ENCODE measurements at places on chromosomes 11 and 22. TPM values are rescaled to one million over a fixed set of nuclear protein-coding genes. Genes with fewer than 3 reads are reported as not detected.

PARVA gene
- polyA plus RNA-seq: 105 TPM

DNA sequence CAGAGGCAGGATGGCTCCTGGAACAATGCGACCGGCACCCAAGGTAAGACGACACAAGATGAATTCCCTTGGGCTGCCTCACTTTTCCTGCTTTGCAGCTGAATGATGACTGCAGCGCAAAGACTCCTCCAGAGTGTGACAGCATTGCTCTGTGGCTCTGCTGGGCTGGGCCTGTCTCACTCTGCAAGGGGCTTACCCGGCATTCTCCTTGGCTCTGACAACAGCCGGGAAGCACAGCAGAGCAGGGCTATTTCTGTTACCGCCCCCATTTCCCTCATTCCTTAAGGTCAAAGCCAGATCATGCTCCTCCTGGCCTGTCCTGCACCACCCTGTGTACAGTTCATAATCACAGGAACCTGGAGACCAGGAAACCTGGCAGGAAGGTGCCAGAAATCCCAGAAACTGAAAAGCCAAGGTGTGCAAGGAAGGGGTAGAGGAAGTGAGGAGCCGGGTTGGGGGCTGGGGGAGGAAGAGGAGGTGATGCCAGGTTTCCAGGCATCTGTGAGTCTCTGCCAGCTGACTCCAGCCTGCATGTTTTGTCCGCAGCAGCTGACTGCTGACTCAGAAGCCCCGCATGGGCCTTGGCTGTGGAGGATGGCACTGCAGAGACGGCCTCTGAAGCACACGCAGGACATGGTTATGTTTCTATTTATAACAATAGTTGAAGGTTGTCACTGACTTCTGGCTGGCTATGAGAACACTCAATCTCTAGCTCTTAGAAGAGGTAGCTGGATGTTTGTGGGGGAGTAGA is 113.6 kb downstream of the MICAL3 start:
- peak; percentile 52 for DNase-seq

SGSM1 gene
- 4.1 TPM for polyA plus RNA-seq

DNA sequence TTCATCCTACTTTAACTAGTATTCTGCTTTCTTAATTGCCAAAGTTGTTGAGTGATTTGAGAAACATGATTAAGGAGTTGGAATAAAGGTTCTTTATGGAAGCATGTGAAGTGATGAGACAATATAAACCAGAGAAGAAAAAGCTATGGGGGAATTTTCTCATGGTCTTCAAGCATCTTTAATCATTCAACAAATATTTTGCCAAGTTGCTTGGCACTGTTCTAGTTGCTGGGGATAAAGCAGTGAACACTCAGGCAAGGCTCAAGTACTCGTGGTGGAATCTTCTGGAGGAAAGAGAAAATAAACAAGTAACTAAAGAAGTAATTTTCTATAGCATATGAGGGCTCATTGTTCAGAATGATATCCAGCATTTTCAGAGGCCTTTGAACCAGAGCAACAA is 9.2 kb upstream of the PIWIL4 start:
- DNase-seq: no peak

- DNase-seq: no peak
These were observed 36.4 kb upstream of the TH start for GRCh38 chr11:2207773-2208621.

OR52H1 gene
- 0.18 TPM for polyA plus RNA-seq

BACE1-AS gene
- polyA plus RNA-seq: 19.6 TPM

CCDC89 gene
- 6.8 TPM for polyA plus RNA-seq

- DNase-seq: no peak
These were observed 17.6 kb downstream of the GDPD5 start for GRCh38 chr11:75508051-75508561.

DNA sequence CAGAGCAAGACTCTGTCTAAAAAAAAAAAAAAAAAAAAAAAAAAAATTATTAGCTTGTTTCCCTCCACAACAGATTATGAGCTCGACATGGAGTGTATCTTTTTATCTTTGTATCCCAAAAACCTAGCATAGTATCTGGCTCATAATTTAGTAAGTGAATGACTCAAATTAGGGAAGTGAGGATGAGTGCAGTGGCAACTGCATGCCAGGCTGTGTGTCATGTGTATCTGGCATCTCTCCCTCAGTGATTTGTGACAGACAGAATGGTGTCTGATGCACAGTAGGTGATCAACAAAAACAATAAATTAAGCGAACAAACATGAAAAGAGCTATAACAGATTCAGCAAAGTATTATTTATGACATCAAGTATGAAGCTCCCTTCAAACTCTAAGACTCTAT is 7.2 kb downstream of the STK33 start:
- no peak for DNase-seq

GPR83 gene
- polyA plus RNA-seq: 0.25 TPM

DNA sequence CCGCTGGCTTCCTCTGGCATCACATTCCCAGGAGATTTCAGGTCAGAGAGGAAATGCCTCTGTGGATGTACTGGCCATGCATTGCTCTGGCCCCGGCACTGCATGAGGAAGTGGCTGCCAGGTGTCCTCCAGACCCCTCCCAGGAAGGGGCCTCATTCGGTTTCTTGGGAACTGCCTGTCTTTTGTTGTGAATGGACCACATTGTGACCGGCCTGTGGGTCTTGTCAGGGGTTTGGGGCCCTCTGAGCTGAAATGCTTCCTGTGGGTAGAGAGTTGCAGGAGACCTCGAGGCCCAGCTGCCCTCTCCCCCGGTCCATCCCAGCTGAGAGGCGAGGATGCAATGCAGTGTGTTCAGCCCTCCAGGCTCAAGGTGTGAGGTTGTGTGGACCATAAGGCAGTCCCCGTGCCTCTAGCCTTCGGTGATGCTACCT is 18.8 kb upstream of the ST3GAL4 start:
- no peak for DNase-seq

NCAPH2 gene
- 41.4 TPM for polyA plus RNA-seq

EMSY gene
- polyA plus RNA-seq: 27.5 TPM

CFAP68 gene
- 45.6 TPM for polyA plus RNA-seq

- no peak for DNase-seq
These were observed 52.3 kb downstream of the SLC22A12 start for GRCh38 chr11:64643256-64643881.

- DNase-seq: no peak
These were observed 38.0 kb downstream of the IGF2 start for GRCh38 chr11:2101171-2101675.

DNA sequence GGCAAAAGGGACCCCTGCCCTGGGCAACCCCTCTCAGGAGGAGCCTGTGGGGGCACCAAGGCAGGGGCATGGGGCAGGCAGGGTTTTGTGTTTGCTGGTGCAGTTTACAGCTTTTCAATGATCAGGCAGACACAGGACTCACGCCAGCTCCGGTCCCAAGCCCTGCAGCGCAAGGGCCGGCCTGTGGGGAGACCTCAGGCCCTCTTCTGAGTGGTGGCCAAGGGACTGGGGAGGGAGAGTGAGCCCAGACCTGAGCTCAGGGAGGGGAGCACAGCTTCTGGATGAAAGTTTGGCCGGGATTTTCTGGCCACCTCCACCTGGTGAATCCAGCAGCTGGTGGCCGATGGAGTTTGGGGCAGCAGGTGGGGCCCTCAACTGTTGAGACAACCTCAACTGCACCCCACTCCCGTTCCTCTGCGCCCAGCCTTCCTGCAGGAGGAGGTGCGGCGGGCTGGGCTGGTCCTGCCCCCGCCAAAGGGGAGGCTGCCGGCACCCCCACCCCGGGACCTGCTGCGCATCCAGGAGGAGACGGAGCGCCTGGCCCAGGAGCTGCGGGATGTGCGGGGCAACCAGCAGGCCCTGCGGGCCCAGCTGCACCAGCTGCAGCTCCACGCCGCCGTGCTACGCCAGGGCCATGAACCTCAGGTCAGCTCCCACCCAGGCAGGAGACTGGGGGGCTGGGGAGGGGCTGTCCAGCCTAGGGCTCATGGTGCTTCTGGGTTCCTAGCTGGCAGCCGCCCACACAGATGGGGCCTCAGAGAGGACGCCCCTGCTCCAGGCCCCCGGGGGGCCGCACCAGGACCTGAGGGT is 3.6 kb downstream of the TCIRG1 start:
- DNase-seq: no peak

RTN4RL2 gene
- 1.3 TPM for polyA plus RNA-seq

CUL5 gene
- polyA plus RNA-seq: 44.2 TPM

SLN gene
- polyA plus RNA-seq: 0.30 TPM

DNA sequence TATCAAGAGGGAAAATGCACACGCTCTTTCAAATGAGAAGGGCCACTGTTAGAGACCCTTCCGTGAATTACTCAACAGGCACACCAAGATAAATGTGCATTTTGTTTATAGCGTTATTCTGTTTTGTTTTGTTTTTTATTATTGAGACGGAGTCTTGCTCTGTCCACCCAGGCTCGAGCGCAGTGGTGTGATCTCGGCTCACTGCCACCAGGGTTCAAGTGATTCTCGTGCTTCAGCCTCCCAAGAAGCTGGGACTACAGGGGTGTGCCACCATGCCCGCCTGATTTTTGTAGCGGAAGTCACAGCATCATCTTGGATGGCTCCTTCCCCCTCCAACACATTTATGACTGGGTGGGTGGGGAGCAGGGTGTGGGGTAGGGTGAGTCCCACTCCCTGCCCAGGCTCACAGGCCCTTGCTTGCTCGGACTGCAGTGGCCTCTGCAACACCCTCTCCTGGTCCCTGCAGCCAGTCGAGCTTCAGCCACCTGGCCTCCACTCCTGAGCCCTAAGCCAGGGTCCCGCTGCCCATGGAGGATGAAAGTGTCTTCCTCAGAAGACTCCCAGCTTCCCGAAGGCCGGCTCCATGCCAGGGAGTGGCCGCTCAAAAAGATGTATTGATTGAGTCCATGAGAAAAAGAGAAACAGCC is 68.0 kb downstream of the RTL6 start:
- DNase-seq: no peak

DNA sequence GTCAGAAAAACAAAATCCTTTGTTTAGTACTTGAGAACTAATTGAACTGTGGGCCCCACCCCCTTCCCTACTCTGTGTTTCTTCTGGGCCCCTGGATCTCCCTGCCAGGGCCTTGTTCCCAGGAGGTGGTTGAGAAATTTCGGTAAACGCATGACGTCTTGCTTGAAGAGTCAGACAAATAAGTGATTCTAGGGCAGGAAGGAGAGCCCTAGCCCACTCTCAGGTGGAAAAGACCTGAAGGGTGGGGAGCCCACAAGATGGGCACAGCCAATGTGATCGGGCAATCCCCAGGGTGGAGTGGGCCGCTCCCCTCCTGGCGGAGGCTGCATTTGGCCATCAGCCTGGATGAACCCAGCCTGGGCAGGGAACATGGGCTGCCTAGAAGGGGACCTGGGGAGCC is 16.8 kb upstream of the P2RY2 start:
- DNase-seq: no peak

OAF gene
- polyA plus RNA-seq: 24.4 TPM

DCHS1 gene
- polyA plus RNA-seq: 33.4 TPM

DNA sequence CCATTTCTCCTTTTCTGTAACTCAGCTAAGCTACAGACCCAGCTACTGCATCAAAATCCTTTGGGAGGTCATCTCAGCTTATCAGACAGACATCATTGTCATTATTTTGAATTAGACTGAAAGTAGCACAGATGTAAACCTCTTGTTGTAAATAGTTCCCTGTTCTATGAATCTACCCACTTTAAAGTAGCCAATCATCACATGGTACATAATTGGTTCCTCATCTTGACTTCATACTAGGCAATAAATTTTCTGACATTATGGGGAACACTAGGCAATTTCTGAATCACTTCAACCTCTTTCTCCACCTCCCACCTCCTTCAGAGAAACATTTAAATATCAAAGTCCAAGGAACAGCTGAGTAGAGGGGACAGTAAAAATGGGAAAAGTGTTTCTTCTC is 47.9 kb downstream of the MPPED2 start:
- DNase-seq: no peak

DNA sequence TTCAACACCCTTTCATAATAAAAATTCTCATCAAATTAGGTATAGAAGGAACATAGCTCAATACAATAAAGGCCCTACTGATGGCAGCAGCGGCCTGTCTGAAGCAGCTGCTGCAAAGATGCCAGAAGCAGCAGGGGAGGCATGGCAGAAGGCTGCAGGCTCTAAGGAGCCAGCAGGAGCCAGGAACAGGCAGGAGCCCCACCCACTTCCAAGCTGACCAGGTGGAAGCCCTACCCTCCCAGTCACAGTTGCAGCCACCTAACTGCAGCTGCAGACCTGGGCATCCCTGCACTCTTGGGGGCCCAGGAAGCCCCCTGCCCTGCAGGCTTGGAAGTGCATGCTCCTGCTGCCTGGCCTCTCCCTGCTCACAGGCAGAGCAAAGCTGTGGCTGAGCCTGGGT is 18.2 kb upstream of the OR6A2 start:
- no peak for DNase-seq

PNPLA5 gene
- polyA plus RNA-seq: not detected

- no peak for DNase-seq
These were observed 36.8 kb upstream of the CSTF3 start for GRCh38 chr11:33197915-33198727.

- DNase-seq: no peak
These were observed 490.1 kb downstream of the OPCML start for GRCh38 chr11:133041928-133042882.
